NCI-H1436 (cell line): ENCODE measurements at places on chromosomes 5 and 9.

DNA sequence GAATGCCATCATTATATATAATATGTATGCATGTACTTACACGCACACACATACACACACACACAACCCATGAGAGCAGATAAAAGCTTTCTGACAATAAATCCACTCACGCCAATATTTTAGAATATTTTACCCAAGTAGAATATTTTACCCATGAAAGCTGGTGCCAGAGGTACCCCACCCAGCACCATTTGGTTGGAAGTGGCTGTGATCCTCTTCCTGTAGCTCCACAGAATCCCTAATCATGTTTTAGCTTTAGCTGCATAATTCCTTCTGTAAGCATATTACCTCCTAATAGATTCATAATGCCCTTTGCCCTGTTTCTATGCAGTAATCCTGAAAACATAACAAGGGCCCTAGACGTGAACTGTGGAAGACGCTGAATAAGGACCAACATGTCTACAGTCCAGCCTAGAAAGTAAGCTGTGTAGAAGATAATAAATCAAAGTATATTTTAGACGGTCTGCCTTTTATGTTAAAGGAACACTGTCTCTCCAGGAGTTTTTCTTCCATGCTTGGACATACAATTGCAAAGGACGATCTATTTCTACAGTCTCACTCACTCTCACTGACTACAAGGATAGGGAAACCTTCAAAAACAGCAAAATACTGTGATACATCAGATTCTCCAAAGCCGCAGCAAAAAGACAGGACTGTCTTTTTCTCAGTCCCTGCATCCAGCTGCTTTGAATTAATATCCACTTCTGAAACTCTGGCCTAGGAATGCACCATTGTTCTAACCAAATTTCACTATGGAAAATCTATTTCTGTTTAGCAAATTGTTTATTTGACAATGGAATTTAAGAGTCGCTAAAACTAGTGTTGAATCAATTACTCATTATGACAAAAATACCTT is 98.2 kb downstream of the USP20 start:
- no peak for DNase-seq

DNA sequence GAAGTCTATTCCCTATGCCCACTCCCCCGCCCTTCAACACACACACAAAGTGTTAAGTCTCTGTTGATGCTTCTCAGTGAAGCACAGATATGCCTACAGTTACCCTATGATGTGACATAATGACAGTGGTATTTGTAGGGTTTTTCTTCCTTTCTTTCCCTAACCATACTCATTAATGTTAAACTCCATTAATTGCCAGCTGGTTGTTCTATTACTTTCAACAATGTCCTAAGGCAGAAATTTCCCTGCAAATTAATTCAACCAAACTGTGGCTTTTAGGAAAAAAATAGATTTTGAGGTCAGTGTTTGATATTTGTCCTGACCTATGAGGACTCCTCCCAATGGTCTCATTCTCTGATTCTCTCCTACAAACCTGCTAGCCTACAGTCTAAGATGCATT is 38.2 kb upstream of the SLCO6A1 start:
- DNase-seq: no peak

- no peak for DNase-seq
These were observed 76.4 kb downstream of the SNX24 start for GRCh38 chr5:122921826-122922225.

DNA sequence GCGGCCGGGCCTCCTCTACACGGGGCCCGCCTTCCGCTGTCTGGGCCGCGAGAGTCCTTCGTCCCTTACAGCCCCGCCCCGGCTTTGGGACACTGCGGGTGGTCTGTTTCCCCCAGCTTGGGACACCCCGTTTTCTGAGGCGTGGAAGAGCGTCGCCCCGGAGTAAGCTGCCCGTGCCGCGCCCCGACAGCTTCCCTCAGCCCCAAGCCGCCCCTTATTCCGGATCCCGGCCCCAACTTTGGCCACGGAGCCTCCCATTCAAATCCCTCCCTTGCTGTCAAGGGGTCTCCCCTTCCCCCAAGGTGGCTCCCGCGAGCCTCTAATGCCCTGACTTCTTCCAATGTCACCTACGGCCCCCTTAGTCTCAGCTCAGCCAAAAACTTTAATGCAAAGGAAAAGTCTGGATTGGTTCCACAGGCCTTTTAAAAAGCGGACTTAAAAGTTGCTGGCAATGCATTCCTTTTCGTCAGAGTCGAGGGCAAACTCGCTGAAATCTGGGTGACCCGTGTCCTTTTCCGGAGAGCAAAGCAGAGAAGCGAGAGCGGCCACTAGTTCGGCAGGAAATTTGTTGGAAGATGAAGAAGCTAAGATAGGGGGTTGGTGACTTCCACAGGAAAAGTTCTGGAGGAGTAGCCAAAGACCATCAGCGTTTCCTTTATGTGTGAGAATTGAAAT is 19.8 kb downstream of the EXOSC2 start:
- DNase-seq: no peak

GRCh38 chr5:163504079-163504931 is 1.1 kb upstream of the MAT2B start:
- peak; percentile 2 for DNase-seq

- no peak for DNase-seq
These were observed 77.7 kb downstream of the RGS3 start for GRCh38 chr9:113541019-113541900.

DNA sequence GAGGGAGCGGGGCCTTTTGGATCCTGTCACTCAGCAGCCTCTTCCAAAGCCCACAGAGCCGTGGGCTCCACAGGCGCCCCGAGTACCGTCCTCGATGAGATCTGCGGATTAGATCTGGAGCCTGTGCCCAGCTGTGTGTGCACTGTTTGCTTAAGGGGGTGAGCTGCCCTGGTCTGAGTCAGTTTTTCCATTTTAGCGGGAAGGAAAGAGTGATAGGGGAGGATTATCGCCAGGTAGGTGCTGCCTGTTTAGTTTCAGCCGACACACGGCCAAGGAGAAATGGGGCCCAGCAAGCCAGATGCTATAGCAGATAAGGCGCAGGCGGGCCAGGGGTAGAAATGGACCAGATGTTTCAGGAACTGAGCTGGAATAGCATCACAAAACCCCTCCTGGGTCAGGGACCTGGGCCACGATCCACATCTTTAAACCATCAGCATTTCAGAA is 18.1 kb downstream of the COL5A1 start:
- no peak for DNase-seq

- DNase-seq: no peak
These were observed 41.3 kb downstream of the LNPEP start for GRCh38 chr5:96977228-96977627.

DNA sequence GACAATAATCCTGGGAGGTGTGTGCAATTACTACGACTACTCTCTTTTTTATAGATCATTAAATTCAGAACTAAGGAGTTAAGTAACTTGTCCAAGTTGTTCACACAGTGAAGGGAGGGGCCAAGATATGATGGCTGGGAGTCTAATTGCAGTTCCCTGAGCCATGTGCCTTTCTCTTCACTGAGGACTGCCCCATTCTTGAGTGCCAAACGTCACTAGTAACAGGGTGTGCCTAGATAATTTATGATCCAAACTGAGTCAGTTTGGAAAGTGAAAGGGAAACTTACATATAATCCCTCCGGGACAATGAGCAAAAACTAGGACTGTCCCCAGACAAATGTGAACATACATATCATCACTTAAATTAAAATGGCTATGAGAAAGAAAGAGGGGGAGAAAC is 20.2 kb downstream of the IL7R start:
- DNase-seq: no peak

DNA sequence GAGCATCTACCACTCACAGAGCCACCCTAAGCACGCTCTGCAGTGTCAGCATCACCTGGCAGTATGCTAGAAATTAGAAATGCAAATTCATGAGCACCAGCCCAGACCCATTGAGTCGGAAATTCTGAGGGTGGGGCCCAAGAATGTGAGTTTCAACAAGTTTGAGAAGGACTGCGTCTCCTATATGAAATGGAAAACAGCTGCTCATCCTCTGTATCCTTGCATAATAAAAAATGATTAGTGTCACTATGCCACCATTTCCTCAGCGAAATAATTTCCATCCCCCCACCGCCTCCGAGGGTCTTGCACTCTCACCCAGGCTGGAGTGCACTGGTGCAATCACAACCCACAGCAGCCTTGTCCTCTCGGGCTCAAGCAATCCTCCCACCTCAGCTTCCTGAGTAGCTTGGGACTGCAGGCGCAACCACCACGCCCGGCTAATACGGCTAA is 1.3 kb upstream of the IQGAP2 start:
- DNase-seq: no peak

DNA sequence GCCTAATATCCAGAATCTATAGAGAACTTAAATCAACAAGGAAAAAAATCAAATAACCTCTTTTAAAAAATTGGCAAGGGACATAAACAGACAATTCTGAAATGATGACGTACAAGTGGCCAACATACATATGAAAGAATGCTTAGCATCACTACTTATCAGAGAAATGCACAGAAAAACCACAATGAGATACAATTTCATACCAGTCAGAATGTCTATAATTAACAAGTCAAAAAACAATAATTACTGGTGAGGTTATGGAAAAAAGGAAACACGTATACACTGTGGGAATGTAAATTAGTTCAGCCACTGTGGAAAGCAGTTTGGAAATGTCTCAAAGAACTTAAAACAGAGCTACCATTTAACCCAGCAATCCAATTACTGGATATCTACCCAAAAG is 1192.0 kb downstream of the CDH12 start:
- DNase-seq: no peak

- DNase-seq: peak; percentile 38
These were observed at the start of gene NSG2 for GRCh38 chr5:174045470-174046025. Gene NSG2 (plus strand): TSS chr5:174045706. CDS start chr5:174046756, 1,050 bp downstream.

- no peak for DNase-seq
These were observed 9.1 kb downstream of the FBP2 start for GRCh38 chr9:94584555-94584954.

DNA sequence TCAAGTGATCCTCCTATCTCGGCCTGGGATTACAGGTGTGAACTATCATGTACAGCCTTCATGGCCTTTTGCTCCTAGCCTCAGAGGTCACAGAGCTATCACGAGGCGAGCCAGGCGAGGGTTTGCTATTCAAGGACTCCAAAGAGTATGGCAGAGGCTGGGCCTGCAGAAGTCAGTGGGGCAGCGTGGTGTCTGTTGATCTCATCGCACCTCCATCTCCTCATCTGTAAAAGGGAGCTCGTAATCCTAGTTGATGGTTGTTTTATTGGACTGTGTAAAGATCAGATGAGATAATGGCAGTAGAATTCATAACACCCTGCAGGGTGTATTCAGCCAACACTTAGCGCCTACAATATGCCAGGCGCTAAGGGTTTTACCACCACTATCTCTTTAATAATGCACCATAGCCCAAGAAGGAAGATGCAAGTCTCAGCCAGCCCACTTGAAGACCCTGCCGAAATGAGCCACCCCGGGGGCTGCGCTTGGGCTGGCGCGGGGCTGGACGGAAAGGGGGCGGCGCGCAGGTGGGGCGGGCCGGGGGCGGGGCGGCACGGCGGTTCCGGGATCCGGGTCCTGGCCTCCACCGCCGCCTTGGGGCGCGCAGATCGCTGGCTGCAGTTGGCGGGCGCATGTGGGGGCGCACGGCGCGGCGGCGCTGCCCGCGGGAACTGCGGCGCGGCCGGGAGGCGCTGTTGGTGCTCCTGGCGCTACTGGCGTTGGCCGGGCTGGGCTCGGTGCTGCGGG is at the start of gene GALNT12:
GALNT12 (plus strand) TSS at position 601 of the 744 bp plus-strand sequence; CDS start at position 630, 29 bp downstream.
- peak; percentile 36 for DNase-seq

DNA sequence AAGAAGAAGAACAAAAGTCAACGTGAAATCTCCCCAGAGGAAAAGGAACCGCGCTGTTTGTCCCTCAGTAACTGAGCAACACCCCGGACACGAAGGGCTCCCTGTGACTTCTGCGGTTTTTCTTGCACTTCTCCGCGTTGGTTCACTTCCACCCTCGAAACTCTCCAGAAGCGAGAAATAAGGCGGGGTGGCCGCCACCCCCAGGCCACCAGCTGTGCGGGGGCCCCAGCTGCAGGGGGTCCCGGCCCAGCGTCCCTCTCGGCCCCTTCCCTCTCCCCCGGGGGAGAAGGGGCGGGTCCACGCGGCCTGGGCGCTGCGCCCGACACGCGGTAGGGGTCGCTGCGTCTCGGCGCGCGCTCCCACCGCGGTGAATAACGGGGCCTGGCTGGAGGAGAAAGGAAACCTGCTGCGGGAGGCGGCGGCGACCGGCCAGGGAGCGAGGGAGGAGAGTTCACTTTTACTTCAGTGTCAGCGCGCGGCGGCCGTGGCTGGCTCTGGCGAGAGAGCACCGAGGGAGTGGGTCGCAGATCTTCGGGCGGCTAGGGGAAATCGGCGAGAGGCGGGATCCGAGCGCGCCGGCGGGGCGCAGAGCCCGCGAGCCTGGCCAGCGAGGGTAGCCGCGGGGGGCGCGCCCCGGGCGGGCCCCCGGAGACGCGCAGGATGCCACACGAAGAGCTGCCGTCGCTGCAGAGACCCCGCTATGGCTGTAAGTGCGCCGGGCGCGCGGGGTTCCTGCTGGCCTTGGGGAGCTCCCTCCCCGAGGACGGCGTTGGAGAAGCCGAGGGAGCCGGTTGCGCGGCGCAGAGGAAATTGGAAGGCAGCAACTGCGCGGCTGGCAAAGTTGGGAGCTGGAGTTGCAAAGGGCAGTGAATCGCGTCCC is at the start of gene IQGAP2:
IQGAP2 (plus strand) TSS at position 400 of the 880 bp plus-strand sequence; CDS start at position 661, 261 bp downstream.
- no peak for DNase-seq

DNA sequence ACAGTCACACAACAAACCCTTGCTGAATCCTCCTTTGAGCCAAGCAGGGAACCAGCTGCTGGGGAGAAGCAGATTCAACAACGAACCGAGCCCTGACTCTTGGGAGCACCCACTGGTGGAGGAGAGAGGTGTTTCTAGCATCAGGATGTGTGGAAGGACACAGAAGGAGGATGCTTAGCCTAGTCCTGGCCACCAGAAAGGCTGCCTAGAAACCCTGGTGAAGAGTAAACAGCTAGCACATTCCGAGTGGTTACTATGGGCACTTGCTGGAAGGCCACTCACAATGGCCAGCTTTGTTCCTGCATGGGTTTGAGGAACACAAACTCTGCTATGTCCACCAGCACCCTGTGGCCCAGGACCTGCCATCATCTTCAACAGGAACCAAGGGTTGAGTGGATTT is 1.8 kb downstream of the TIFAB start:
- DNase-seq: no peak

- DNase-seq: no peak
These were observed 16.9 kb downstream of the BASP1 start for GRCh38 chr5:17234374-17234773.

DNA sequence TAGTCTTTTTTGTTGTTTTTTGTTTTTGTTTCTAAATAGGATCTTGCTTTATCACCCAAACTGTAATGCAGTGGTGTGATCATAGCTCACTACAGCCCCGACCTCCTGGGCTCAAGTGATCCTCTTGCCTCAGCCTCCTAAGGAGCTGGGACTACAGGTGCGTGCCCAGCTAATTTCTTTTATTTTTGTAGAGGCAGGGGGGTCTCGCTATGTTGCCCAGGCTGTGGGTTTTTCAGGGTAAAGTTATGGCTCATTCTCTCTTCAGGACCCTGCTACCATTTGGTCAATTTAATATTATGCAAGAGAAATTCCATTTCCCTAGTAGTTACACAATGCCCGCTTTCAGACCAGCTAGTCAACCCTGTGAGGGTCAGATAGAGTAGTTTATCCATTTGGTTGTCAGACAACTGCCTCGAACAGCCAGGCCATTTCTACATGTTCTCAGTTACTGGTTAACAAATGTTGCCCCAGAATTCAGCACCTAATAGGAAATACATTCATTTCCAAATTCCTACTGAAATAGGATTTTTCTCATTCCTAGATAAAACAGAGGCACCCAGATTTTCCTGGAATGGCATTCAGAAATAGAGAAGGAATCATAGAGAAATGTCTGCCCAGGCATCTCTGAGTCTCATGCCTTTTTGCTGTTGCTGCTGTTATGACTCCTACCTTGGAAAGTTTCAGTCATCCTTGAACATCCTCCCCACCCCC is 6.4 kb upstream of the GLIS3 start:
- DNase-seq: no peak

GRCh38 chr9:11577522-11577921 is 964.7 kb upstream of the PTPRD start:
- peak; percentile 22 for DNase-seq

- no peak for DNase-seq
These were observed 6.0 kb upstream of the PIP5K1B start for GRCh38 chr9:68698943-68699509.
